ENCODE measurements at places on chromosomes 6 and 20.
A peak's percentile ranks its signal among the peaks of the same experiment; 100 is the strongest.

DNA sequence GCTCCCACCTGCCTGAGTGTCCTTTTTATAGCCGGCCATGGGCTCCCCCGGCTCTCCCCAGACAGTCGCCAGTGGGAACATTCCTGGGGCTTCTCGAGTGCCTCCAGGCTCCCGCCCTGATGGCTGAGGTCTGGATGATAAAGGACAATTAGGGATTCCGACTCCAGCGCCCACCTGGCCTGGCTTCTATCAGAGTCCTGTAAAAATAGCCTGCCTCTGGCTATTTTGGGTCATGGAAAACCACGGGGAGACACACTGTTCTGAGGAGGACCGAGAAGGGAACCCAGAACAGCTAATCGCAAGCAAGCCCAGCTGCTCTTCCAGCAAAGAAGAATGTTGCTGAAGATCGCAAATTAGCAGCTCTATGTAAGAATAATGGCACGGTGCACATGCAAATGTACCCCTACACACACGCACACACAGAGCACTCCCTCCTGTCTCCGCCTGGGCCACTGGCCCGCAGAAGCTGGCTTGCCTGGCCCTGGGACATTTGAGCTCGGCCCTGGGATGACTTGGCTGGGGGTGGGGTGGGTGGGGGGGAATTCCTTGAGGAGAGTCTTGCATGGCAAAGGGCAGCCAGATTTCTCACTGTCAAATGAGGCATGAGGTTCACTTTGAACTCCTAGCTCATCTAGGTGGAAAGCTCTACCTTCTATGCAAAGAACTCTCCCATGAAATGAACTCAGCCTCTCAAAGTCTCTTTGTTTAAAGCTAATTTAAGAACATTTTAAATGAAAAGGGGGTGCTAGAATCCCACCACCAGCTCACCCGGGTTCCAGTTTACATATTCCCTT lies 55.3 kb downstream of the CTCFL start:
- no peak for DNase-seq

DNA sequence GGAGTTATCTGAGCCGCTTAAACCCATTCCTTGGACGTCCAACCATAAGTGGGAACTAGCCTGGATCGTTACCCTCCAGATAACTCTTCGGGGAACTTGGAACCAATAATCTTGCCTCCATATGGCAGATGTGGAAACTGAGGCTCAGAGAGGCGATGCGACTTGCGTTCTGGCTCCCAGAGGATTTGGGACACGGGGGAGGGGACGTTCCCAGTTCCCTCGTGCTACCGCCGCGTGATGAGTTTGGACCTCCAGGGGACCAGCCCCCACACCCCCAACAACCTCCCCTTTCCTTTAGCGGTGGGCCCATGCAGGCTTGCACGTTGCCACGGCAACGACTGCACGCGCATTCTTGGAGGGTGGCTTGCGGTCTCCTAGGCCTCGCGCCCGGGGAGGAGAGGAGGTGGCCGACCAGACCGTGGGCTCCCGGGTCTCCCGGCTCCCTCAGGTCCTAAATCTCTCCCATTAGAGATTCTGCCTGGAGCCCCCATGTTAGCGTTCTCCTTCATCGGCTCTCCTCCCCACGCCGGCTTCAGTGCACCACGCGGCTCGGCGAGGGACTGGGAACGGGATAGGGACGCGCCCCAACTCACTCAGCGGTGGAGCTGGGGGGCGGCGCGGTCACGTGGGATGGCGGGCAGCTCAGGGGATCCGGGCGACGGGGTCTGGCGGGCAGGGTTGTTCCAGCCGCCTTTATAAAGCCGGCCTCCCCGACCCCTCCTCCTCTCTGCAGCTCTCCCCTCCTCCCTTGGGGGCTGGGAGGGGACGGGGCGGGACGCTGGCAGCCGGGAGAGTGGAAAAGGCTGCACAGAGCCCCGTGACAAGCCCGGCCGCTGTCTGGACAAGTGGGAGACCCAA lies at the start of gene PLTP:
PLTP (minus strand) TSS at position 670 of the 858 bp plus-strand sequence. CDS start 703 bp downstream, outside the sequence.
- no peak for DNase-seq

- no peak for DNase-seq
Observed at GRCh38 chr6:96907498-96907897, 9.8 kb upstream of the NDUFAF4 start.

- DNase-seq: no peak
Observed at GRCh38 chr20:25285856-25286798, 38.2 kb downstream of the PYGB start.

GRCh38 chr20:24498641-24499040 lies 29.2 kb downstream of the SYNDIG1 start:
- DNase-seq: no peak

GRCh38 chr6:99424761-99425646 lies at the start of gene PNISR:
Gene PNISR, minus strand, starts transcription at chr6:99425308. Its CDS starts 10,649 bp downstream, at chr6:99414659.
- peak; percentile 94 for DNase-seq

- no peak for DNase-seq
Observed at GRCh38 chr6:28208111-28208659, 16.9 kb upstream of the ZSCAN9 start.

Data from NCI-H1930 (cell line).